ENCODE measurements at places on chromosomes 1 and 21.

DNA sequence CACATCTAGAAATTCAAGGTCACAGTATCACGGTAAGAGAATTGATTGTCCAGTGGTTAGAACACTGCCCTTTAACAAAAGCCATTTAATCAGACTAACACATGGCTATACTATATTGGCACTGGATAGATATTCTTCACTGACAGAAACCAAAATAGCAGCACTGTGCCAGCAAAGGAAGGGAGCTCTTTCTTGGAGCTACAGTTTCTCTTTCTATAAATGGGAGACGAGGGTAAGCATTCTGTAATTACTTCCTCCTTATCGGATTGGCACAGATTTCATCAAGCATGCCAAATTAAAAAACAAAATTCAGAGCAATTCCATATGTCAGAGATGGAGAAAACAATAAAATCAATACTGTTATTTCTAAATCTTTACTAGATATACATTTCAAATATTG, 115.7 kb upstream of the CACYBP start:
- DNase-seq = no peak

- DNase-seq = no peak
These were observed 59.0 kb upstream of the CACYBP start for GRCh38 chr1:174940646-174941175.

GRCh38 chr1:205500240-205501233, 3.9 kb upstream of the CDK18 start:
- no peak for DNase-seq

- no peak for DNase-seq
These were observed 215.3 kb upstream of the PTGFR start for GRCh38 chr1:78275456-78275855.

DNA sequence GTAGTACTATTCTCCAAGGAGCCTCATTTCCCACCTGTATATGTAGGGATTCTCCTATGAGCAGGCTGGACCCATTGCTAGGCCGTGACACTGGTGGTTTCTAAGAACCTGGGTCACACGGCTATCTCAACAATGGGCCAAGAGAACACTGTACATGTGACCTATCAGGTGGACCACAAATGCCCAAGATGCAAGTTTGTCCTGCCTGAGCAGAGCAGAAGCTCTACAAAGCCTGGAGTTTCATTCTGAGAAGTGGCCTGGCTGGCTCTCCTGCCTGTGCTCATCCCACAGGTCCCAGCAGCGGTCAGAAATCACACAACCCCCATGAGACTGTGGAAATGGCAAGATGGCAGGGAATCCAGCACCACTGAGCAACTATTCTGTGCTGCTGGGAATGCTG, 17.2 kb downstream of the THEMIS2 start:
- DNase-seq = no peak

- no peak for DNase-seq
These were observed 3.4 kb downstream of the BLZF1 start for GRCh38 chr1:169371404-169371803.

Data from NCI-H1436 (cell line).